ENCODE measurements at places on chromosomes 1 and 21. TPM values are rescaled to one million over a fixed set of nuclear protein-coding genes. Genes with fewer than 3 reads are reported as not detected.

DNA sequence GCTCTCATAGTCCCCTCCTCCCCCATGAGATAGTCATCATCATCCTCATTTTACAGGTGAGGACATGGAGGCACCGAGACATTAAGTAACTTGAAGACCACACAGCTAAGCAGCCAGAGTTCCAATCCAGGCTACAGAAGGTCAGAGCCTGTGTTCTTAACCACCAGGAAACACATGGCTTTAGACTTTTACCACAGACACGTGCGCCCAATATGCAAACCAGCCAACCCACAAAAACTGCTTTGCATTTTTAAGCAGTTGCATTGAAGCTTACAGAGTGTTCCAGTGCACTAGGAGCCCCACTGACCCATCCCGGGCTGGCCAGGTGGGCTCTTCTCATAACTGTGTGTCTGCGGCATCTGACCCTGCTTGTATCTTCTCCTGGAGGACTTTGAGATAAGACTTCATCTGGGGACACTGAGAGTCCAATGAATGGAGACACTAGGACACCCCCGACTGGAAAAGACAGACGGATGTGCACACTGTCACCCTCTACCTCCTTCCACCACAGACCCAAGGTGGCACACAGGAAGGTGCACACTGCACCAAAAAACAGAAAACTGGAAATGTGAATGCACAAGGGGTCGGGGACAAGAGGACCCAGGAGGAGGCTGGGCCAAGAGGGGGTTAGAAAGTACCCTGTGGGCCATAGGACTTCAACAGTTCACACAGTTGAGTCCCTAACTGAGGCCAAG lies 56.4 kb downstream of the ETS2 start:
- peaks cover 16% of the 10 kb centered on the region for H3K27me3 ChIP-seq
- no peak overlapping the region for H3K4me3 ChIP-seq
- H3K4me1 ChIP-seq, result peaks cover 6% of the 10 kb centered on the region
- no peaks in the 10 kb centered on the region for H3K36me3 ChIP-seq
- no peak for DNase-seq

- H3K4me1 ChIP-seq, result no peaks in the 10 kb centered on the region
- no peak for DNase-seq
- no peak overlapping the region for H3K4me3 ChIP-seq
These were observed 459.1 kb downstream of the SETD4 start for GRCh38 chr21:35601211-35601610.

- no peak overlapping the region for H3K27ac ChIP-seq
- H3K4me3 ChIP-seq, result no peak overlapping the region
- DNase-seq, result no peak
- H3K36me3 ChIP-seq, result no peaks in the 10 kb centered on the region
- peaks cover 2% of the 10 kb centered on the region for H3K27me3 ChIP-seq
These were observed 230.4 kb downstream of the DNM3 start for GRCh38 chr1:172071746-172072145.

- H3K36me3 ChIP-seq, result no peaks in the 10 kb centered on the region
- H3K4me1 ChIP-seq, result no peaks in the 10 kb centered on the region
- H3K27me3 ChIP-seq, result peaks cover 4% of the 10 kb centered on the region
- DNase-seq, result no peak
- no peak overlapping the region for H3K27ac ChIP-seq
- no peak overlapping the region for H3K4me3 ChIP-seq
These were observed 92.7 kb upstream of the C1orf174 start for GRCh38 chr1:3992746-3993145.

DNA sequence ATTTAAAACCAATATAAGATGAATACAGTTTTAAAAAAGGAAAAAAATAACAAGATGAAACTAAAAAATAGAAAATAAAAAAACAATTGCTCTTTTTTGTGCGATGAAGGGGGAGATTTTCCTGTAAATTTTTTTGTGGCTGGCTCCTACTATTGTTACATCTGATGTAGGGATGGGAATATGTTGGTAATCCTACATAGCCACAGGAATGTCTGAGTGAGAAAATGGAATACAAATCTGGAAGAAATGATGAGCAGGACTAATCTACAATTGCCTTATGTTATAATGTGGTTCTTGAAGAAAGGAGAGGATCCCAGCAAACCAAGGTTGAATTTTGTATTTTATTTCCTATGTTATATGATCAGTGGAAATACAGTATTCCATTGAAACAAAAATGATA lies 40.9 kb downstream of the ATP6V1G3 start:
- no peaks in the 10 kb centered on the region for H3K27me3 ChIP-seq
- H3K36me3 ChIP-seq, result peaks cover 21% of the 10 kb centered on the region
- no peak overlapping the region for H3K27ac ChIP-seq

DNA sequence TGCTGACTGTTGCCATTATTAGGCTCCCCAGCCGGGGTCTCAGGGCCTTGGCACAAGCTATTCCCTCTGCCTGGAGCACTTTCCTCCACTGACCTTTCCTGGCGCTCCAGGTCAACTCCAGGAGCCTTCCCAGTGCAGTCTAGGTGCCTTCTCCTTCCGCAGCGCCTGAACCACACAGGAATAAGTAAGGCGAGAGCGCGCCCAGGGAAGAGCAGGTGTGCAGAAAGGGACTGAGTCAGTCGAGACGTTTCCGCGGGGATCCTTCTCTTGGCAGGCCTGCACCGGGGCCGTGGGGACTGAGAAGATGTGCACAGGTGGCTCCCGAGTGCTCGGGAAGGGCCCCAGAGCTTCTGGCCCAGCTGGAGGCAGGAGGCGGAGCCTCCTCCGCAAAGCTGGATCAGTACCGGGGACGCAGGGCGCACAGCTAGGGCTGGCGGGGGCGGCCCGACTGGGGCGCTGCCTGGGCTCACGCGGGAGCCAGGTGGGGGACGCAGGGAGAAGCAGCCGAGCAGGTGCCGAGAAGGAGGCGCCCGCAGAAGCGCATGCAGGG lies 765 bp upstream of the BMP8A start:
- no peak for DNase-seq
- H3K4me1 ChIP-seq, result peaks cover 6% of the 10 kb centered on the region
- H3K4me3 ChIP-seq, result peak overlapping the region; percentile 40
- peaks cover 17% of the 10 kb centered on the region for H3K36me3 ChIP-seq

- DNase-seq, result no peak
- H3K36me3 ChIP-seq, result no peaks in the 10 kb centered on the region
These were observed 1902.3 kb downstream of the NCAM2 start for GRCh38 chr21:22900490-22900889.

- H3K4me1 ChIP-seq, result peaks cover 15% of the 10 kb centered on the region
- peaks cover 69% of the 10 kb centered on the region for H3K36me3 ChIP-seq
- DNase-seq, result no peak
- no peak overlapping the region for H3K4me3 ChIP-seq
- peak overlapping the region; percentile 62 for H3K27ac ChIP-seq
These were observed 89.6 kb downstream of the PKN2 start for GRCh38 chr1:88773540-88774150.

RABIF gene
- total RNA-seq, result 15.3 TPM

RPTN gene
- not detected for total RNA-seq

CORT gene
- not detected for total RNA-seq

NBPF6 gene
- not detected for total RNA-seq

Measured in activated CD8-positive, alpha-beta memory T cell treated with anti-CD3 and anti-CD28 coated beads, Interleukin-2, amount 10 ng/mL, durations not matched to agents 7 days and 5 days (primary cell).